Right hindlimb (tissue), 1 donor: ENCODE measurements at places on chromosomes 7 and 10.

DNA sequence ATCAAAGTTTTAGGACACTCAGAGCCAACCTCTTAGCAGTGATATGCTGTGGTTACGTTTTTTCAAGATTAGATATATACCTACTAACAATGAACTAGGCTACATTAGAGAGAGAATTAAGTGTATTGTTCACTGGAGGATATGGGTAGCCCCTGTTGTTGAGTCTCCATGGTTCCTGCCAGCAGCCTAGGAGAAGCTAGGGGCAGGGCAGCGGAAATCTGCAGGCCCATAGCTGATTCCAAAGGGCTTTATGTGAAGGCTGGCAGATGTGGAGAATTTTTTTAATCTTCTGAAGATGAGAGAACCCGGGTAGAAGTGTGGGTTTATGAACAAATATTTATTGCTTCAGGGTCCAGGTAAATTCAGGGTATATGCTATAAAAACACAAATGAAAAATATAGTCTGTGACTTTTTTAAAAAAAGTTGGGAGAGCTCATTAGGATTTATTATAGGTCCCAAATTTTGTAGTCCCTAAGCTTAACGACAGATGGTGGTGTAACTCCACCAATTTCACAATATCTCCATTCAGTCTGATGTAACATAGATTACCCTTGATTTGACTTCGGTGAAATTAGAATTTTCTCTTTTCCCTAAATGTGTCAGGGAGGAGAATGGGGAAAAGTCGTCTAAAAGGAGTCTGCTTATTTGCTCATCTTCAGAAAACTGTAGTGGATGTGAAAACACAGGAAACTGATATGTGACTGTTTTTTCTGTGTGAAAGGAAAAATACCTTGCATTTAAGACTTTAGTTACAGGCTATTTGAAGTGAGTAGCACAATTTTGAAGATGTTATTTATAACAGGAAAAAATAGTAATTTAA lies 163.0 kb upstream of the PPP1R3A start:
- DNase-seq: peak; percentile 21

- no peak for DNase-seq
Observed at GRCh38 chr7:106853250-106853908, 11.7 kb upstream of the PIK3CG start.

DNA sequence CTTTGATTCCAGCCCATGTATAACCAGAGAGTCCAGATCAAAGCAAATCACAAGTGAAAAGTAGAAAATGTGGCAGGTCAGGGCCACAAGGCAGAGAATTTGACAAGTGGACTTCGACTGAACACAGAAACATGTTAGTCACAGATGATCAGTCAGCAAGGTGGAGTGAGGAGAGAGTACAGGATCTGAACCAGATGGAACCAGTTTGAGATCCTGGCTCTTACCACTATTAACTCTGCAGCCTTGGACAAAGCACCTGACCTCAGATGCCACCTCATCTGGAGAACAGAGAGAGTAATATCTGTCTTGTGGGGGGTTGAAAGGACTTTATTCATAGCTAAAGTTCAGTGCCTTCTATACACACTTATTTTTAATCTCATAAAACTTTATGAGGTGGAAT lies 4.4 kb downstream of the MRLN start:
- DNase-seq: no peak

- no peak for DNase-seq
Observed at GRCh38 chr10:132054564-132054963, 11.2 kb upstream of the JAKMIP3 start.

- DNase-seq: no peak
Observed at GRCh38 chr7:127848241-127848640, 183.0 kb downstream of the LRRC4 start.

DNA sequence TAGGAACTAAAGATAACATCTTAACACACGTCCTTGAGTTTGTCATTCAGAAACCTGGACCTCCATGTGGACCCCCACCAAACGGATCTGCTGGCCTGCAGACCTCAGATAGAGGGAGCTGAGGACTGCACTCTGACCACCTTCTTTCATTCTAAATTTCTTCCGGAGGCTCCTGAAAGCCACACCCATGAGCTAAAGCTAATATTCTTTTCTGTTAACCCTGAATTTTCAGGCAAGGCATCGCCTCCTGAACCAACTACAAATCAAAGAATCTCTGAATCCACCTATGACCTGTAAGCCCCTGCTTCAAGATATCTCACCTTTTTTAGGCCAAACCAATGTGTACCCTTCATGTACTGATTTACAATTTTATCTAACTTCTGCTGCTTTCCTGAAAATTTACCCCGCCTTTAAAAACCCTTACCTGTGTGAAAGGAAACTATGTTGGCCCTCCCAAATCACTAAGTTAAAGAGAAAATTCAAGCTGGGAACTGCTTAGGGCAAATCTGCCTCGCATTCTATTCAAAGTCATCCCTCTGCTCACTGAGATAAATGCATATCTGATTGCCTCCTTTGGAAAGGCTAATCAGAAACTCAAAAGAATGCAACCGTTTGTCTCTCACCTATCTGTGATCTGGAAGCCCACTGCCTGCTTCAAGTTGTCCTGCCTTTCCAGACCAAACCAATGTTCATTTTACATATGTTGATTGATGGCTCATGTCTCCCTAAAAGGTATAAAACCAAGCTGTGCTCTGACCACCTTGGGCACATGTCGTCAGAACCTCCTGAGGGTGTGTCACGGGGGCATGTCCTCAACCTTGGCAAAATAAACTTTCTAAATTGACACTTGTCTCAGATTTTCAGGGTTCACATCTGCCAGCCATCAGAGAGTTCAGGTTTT lies 7.7 kb upstream of the MSMB start:
- DNase-seq: no peak

- DNase-seq: no peak
Observed at GRCh38 chr10:62386356-62387320, 12.5 kb downstream of the ZNF365 start.

- DNase-seq: peak; percentile 65
Observed at GRCh38 chr10:94320285-94320914, 42.3 kb downstream of the NOC3L start.
